Activated T-cell treated with anti-CD3 and anti-CD28 coated beads for 24 hours (primary cell): ENCODE measurements at places on chromosomes 3 and 15.

DNA sequence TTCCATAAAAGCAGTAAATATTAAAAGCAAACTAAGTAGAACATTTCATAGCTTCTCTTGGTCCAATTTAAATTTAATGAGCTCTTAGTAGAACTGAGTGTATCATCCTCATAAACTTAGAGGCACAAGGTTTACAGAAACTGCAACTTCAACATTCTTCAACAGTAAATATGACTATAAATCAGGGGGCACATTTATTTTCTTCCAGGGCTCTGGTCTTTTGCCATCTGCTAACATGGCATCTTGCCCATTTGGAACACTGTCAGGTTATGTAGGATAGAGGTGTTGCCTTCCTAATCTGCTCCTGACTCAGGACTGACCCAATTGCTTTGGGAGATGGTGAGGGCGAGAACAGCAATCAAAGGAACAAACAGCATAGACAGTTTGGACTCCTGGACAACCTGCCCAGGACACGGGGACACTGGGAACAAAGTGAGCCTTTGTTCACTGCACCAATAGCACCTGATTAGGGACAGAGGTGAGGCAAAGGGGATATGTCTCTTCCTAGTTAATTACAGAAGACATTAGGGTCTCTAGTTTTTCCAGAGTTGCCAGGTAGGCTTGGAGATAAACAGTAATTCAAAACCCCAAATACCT, 610.2 kb upstream of the ROBO2 start:
- DNase-seq = no peak

- DNase-seq = no peak
Observed at GRCh38 chr3:72344647-72345046, 503.6 kb downstream of the SHQ1 start.

- no peak for DNase-seq
Observed at GRCh38 chr3:7172996-7173395, 312.1 kb downstream of the GRM7 start.

- DNase-seq = no peak
Observed at GRCh38 chr3:14265246-14265962, 86.8 kb downstream of the LSM3 start.

- DNase-seq = no peak
Observed at GRCh38 chr15:95557226-95558046, 773.1 kb upstream of the NR2F2 start.

- no peak for DNase-seq
Observed at GRCh38 chr3:32226875-32227500, 11.5 kb upstream of the CMTM8 start.

DNA sequence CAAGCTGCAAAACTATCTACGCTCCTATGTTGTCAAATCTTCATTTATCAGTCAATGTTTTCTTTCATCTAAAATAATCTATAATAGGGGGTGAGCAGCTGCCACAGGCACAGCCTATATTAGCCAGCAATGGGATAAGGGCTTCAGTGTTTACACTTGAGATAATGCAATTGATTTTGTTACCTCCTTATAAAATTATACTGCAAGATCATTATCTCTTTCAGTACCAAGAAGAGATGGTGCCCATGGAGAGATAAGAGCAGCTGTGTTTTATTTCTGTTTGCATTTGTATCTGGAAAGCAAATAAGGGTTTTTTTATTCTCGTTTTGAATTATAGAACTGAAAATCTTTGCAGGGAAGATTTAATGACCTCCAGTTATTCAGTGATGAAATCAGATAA, 68.9 kb downstream of the PLD1 start:
- DNase-seq = no peak

- DNase-seq = no peak
Observed at GRCh38 chr3:168709073-168709472, 613.3 kb upstream of the GOLIM4 start.

DNA sequence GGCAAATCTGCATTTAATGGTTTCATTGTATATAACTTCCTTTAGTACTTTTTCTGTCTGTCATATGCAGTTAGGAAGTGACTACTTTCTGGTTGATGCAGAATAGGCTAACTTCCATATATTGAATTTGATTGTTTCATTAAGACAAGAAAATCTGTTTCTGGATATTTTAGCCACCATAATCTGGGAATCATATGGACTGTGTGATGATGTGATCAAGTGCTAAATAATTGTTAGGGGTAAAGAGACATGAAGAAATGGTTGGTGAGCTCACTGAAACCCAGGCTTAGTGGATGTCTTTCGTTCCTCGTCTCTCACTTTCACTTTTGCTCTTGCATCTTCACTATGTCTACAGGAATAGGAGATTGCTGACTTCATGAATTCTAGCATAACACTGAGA, 3.5 kb upstream of the MNS1 start:
- DNase-seq = no peak

DNA sequence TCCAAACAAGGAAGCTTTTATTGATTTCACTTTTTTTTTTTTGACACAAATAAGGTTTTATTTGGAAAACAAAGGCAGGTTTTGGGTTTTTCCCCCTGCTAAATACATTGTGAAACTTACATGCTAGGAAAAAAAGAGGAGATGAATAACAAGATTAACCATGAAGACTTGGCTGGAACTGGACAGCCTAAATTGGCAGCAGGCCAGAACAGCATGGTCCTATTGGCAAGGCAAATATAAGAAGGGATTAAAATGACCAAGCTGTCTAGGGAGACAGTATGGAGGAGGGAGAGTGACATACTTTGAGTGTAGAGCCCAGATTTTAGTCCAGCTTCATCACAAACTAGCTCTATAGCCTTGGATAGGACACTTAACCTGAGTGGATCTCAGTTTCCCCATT, 63.9 kb upstream of the BBX start:
- no peak for DNase-seq

GRCh38 chr3:29312960-29313452, 32.1 kb downstream of the RBMS3 start:
- no peak for DNase-seq

DNA sequence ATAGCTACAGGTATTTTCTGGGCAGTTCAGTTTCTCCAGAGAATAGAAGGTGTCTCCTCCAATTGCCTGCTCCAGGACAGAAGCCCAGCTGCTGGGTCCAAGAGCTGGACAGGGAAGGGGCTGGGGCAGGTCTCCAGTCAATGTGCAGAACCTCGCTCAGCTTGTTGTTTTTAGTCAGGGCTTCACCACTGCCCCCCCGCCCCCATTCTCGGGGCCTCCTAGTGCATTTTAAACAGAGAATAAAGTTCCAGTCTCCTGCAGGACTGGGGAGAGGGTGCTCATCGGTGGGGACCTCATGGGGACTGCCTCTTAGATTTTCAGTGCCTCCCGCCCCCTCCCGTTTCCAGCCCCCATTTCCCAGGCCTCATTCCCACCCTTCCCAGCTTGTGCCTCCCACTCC, 216.6 kb downstream of the XXYLT1 start:
- no peak for DNase-seq

GRCh38 chr3:123660900-123661299, 76.0 kb upstream of the HACD2 start:
- DNase-seq = no peak

- no peak for DNase-seq
Observed at GRCh38 chr15:68997930-68998777, 16.3 kb upstream of the NOX5 start.

- no peak for DNase-seq
Observed at GRCh38 chr3:27914199-27914598, 192.1 kb upstream of the EOMES start.

- DNase-seq = no peak
Observed at GRCh38 chr3:87367736-87368135, 91.4 kb upstream of the POU1F1 start.

- peak; percentile 38 for DNase-seq
Observed at GRCh38 chr3:53195602-53196574, 34.9 kb downstream of the PRKCD start.
